ENCODE measurements at places on chromosomes 7 and 10.

- DNase-seq, result peak; percentile 19
These were observed 176.2 kb upstream of the CDCA7L start for GRCh38 chr7:22121702-22122474.

DNA sequence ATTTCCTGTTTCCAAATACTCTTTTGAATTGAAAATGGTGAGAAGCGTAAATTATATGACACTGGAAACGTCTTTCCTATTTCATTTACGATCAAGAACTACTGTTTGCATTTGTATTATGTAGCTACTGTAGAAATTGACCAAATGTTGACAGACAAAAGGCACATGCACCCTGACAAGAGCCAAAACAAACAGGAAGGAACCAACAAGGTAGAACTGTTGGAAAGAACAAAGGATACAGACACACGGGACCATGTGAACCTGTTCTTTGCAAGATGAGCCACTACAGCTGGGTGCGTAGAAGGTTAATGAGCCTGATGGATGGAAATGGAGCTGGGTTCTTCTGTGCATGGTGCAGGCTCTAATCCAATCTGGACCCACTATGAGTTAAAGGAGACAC is 48.4 kb upstream of the FZD8 start:
- no peak for DNase-seq

DNA sequence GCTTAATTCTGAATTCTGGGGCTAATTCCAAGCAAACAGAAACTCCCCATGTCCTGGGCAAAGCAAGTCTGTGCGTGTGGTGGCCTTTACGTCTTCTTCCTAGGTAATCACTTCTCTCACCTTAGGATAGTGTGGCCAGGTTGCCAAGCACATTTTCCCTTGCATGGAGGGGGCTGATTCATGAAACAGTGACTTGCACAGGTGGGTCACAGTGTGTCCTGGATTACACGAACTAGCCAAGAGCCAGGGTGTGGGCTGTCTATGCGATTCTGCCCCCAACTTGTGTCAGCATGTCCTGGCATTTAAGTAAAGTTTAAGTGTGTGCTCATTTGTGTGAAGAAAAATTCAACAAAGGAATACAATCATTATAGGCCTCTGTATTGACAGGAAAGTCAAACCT is 18.5 kb upstream of the SEM1 start:
- DNase-seq, result no peak

DNA sequence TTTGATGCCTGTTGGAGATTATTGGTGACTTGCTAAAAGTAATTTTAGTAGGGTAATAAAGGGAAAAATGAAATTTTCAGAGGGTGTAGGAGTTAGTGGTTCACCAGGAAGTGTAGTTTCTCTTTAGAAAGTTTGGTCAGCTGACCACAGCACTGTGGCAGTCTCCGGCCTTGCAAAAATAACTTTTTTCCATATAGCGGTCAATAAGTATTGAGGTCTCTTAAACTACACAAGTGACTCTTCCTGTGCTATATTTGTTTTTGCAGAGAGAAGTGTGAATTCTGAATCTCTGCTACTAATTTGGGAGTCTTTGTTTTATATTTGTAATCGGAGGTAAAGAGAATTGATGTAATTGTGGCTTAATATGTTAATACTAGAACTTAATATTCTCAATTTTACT is 24.3 kb downstream of the PTPN12 start:
- DNase-seq, result no peak

All from GM03348 (cell line).